ENCODE measurements at places on chromosomes 16 and 17.

GRCh38 chr17:64682261-64683181 is 20.4 kb upstream of the SMURF2 start:
- DNase-seq = no peak

- DNase-seq = no peak
Observed at GRCh38 chr17:45986056-45986455, 13.0 kb upstream of the STH start.

DNA sequence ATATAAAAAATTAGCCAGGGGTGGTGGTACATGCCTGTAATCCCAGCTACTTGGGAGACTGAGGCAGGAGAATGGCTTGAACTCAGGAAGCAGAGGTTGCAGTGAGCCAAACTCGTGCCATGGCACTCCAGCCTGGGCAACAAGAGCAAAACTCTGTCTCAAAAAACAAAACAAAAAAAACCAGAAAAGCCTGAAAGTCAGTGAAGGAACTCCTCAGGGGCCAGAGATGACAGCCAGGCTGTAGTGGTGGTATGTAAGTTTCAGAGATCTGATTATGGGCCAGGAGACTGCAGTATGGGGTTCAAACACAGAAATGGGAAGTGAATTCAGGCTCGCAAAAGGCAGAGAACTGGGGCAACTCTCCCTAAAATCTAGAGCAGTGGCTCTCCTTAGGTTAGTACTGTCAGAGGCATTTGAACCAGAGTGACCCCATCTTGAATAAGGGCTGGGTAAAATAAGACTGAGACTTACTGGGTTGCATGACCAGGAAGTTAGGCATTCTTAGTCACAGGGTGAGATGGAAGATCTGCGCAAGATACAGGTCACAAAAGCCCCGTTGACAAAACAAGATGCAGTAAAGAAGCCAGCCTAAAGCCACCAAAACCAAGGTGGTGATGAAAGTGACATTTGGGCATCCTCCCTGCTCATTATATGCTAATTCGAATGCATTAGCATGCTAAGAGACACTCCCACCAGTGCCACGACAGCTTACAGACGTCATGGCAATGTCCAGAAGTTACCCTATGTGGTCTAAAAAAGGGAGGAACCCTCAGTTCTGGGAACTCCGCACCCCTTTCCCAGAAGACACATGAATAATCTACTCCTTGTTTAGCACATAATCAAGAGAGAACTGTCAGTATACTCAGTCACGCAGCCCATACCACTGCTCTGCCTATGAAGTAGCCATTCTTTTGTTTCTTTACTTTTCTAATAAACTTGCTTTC is 120.2 kb upstream of the XYLT1 start:
- DNase-seq = no peak

DNA sequence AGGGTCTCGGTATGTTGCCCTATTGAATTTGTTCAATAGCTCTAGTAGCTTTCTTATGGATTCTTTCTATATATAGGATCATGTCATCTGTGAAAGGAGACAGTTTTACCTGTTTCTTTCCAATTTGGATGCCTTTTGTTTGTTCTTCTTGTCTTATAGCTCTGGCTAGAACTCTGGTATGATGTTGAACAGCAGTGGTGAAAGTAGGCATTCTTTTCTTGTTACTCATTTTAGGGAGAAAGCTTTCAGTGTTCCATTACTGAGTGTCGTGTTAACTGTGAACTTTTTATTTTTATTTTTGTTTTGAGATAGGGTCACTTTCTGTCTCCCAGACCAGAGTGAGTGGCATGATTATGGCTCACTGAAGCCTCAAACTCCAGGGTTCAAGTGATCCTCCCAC is 21.2 kb downstream of the EFCAB5 start:
- DNase-seq = no peak

DNA sequence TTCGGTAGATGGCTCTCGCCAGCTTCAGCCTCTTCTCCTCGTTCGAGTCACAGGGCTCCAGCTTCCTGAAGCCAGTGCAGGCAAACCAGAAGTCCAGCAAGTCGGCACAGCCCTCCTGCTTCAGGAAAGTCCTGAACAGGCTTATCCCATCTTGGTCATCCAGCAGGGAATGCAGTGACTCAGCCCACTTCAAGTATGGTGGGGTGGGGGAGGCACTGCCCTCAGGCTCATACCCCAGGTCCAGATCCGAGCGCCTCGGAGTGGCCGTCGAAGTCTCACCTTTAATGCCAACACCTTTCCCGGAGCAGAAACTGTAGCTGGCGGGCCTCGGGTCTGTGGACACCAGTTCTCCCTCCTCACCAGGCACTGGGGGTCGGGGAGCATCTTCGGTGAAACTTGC is 5.9 kb downstream of the AXIN1 start:
- no peak for DNase-seq

Measured in NCI-H460 (cell line).